H4 (cell line): ENCODE measurements at places on chromosomes 13 and 19.

GRCh38 chr19:57135797-57136196 lies 9.2 kb downstream of the ZIM3 start:
- DNase-seq: no peak

GRCh38 chr13:98447881-98448641 lies 128.8 kb downstream of the STK24 start:
- DNase-seq: no peak

DNA sequence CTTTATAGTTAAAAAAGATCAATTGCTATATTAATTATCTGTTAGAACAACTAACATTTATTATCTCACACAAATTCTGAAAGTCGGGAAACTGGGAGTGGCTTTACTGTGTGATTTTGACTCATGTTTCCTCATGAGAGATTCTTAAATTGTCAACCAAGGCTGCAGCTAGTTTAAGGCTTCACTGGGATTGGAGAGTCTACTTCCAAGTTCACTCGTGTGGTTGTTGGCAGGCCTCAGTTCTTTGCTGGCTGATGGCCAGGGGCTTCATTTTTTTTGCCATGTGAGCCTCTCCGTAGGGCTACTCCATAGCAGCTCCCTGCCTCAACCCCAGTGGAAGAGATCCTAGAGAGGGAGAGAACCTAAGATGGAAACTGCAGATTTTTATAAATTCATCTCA lies 24.5 kb upstream of the LPAR6 start:
- DNase-seq: no peak

DNA sequence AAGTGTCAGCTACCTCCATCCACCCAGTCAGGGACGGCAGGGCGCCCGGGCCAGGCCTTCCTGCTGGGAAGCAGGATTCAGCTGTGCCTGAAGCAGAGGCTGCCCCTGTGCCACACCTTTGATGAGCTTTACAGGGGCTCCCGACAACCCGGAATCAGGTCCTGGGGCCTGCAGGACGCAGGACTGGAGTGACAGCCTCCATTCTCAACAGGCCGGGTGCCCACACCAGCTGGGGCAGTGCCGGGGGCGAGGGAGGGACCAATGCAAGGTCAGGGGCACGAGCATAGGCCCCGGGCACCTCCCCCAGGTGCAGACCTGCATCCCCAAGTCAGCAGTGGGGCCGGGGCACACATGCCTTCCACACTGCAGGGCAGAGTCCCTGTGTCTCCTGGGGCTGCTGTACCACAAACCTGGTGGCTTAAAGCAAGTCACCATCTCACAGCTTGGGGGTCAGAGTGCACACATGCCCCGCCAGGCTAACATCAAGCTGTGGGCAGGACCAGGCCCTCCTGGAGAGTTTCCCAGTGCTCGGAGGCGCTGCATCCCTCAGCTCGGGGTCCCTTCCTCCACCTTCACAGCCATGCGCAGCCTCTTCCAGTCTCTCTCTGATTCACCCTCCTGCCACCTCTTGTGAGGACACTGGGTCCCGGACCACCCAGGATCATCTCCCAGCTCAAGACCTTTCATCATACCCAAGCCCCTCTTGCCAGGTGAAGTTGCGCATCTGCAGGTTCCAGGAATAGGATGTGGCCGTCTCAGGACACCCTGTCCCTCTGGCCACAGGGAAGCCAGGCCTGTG lies 13.4 kb downstream of the UBXN6 start:
- DNase-seq: no peak

DNA sequence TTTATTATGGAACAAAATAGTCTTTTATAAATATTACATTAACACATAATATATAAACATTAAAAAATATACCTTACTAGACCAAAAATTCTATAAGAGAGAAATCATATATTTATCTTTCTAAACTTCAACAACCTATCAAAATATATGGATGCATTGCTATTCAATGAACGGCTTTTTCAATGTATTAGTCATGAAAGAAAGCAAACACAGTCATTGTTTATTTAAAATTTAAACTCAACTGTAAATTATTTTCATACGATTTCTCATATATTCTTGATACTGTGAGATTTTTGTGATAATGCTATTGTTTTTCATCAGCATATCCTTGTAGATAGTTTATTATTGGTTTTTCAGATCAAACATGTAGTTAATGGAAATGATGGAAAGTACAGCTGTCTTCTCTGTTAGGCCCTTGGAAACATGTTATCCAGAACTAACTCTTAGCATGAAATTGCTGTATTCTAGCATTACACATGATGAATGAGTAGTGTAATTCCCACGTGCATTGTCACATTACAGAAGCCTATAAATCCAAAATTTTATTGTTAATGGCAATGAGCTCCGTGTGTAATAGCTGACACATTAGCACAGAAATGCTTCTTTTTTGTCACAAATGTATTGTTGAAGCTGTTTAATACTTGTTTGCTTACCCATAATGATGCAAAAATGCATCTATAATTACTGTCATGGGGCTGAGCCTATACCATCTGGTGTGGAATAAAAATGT lies 1639.9 kb downstream of the SLITRK5 start:
- DNase-seq: no peak

DNA sequence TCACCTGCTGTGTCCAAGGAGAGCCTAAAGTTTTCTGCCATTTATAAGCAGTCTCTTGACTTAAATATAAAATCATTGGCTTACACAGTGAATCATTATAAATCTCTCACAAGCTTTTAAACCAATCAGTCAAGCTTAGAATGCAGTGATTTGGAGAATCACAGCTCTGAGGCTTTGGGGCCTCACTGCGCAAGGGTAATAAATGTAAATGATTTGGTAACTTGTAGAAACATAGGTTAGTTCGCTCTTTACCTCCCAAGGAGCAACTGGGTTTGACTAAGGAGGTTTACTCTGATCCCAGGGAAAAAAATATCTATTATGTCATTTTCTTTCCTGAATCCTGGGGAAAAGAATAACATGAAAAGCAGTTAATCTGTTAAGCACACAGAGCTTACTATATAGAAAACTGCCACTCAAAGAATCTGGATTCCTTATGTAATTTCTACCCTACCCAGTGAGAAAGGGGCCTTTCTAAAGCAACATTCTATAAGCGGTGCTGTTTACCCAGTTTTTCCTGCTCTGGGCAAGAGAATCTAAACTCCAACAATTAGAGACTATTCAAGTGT lies 128.2 kb downstream of the MZT1 start:
- no peak for DNase-seq

- DNase-seq: no peak
These were observed 116.6 kb upstream of the KLF12 start for GRCh38 chr13:74250738-74251190.

DNA sequence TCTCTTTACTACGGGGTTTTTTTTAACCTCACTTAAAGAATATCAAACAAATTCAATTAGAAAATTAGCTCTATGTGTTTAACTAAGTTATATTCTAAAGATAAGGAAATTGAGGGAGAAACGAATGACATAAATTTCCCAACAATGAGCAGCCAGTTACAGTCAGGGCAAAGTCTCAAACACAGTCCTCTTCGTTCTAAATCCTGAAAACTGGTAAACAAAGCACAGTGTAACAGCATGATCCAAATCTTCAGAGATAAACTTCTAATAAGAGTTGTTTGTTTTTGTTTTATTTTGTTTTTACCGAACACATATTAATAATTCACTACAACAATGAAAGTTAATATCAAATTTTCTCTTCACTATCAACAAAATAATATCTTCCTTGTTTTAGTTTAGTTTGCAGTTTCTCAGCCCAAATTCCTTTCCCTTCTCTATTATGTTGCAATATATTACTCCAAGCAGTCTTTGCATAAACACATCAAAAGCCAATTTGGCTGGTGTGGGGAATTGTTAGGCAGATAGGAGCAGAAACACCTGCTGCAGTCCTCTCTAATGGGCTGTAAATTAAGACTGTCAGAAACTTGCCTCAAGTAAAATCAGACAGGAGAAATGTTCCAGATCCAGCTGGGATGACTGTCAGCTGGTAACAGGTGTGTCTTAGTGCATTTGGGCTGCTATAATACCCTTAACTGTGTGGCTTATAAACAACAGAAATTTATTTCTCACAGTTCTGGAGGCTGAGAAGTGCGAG lies 106.5 kb upstream of the SGCG start:
- DNase-seq: no peak

DNA sequence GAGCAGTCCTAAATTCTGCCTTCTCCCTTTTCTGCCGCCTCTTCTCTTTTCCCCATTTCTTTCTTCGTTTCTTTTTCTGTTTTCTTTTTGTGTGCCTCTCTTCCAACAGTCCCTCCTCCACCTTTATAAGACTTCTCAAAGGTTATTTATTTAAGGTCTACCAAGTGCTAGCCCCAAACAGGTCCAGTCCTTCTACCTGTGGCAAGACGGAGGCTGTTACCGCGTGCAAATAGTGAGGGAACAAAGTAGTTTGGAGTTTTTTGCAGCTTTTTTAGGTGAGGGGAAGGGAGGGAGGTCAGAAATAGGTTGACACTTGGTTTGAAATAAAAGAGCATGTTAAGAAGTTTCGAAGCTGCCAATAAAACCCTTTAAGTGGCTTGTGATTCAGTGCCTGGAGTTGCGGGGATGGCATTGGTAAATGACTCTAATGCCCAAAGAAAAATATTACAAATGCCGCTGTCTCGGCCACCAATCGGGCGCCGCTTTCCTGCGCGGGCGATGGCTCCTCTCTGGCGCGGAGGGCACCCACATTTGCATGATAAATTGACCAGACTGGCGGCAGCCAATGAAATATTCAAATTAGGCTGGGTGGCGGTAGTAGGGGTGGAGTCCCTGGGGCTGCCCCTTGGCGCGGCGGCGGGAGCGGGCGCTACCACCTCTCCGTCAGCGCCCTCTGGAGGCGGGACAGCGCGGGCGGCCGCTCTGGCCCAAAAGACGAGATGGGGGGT lies 7.5 kb upstream of the TSHZ3 start:
- no peak for DNase-seq

- no peak for DNase-seq
These were observed 109.0 kb downstream of the LHFPL6 start for GRCh38 chr13:39494006-39494405.

- peak; percentile 100 for DNase-seq
These were observed at the start of gene POLD1 for GRCh38 chr19:50383852-50384684. TSS of gene POLD1 (plus strand) at chr19:50384347. CDS start at chr19:50398852, 14,505 bp downstream.

GRCh38 chr13:65336916-65337315 lies 1893.2 kb downstream of the PCDH9 start:
- DNase-seq: peak; percentile 74

DNA sequence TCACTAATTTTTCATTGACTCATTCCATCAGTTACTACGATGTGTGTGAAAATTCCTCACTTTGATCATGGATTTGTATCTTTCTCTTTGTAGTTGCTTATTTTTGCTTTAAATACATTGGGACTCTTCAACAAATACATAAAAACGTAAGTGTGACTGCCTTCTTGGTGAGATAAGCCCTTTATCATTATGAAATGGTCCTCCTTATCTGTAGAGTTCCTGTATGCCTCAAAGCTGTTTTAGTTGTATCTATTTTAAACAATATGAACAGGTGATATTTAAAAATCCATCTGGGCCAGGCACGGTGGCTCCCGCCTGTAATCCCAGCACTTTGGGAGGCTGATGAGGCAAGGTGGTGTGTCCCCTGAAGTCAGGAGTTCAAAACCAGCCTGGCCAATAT lies 11.3 kb downstream of the DCUN1D2 start:
- DNase-seq: no peak

GRCh38 chr19:32322541-32322940 lies 22.9 kb upstream of the ZNF507 start:
- DNase-seq: no peak

- DNase-seq: no peak
These were observed 263.4 kb downstream of the FGF9 start for GRCh38 chr13:21934284-21934683.

- no peak for DNase-seq
These were observed 11.6 kb downstream of the BTBD2 start for GRCh38 chr19:2003874-2004273.

GRCh38 chr13:110492679-110493593 lies 68.6 kb downstream of the RAB20 start:
- no peak for DNase-seq

- DNase-seq: no peak
These were observed 1379.8 kb upstream of the ATXN8OS start for GRCh38 chr13:68727798-68728197.

DNA sequence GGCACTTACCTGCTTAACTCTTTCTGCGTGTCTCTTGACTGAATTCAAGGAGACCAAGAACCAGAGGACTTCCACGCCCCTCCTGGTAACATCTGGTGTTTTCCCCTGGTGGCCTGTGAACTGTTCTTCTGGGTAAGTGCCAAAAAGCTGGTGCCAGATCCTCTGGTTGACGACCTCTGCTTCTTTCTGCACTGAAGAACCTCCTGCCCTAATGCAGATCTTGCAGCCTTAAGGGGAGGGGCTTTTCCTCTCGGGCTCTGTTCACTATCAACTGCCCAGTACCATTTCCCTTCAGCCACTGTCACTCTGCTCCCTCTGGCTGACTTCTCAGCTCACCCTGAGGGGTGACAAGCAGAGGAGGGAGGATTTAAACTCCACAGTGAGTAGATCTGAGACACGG lies 6.1 kb upstream of the ERVV-1 start:
- DNase-seq: no peak
